SK-MEL-5 (cell line): ENCODE measurements at places on chromosomes 7 and 10.

- no peak for DNase-seq
Measured at GRCh38 chr10:16001581-16001980, 141.3 kb upstream of the MINDY3 start.

GRCh38 chr10:28046579-28046978 lies 47.7 kb upstream of the ODAD2 start:
- no peak for DNase-seq

DNA sequence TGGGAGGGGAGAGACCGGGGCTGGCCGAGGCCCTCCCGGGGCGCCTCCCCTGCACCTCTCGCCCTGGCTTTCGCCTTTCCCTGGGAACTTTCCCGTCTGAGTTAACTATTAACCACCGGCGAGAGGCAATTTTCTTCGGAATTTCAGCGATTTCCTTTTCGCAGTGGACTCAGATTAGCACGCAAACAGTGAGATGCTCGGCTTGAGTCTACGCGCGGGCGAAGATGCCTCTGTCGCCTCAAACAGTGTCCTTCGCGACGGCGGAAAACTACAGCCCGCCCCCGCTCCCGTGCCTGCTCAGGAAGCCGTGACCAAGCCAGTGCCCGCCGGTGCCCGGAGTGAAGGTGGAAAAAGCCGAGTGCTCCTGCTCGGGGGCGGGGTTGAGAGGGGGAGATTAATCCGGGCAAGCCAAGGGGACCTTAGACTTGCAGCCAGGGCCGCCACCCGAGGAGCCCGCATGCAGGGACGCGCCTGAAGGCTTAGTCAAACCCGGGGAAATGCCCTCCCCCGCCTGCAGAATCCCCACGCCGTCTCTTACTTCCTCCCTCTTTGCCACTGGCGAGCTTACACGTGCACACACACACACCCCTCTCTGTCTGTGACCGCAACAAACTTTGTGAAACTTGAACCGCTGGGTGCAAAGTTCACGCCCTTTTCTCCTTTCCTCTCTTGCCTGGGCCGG lies 14.5 kb upstream of the PAX2 start:
- no peak for DNase-seq

- DNase-seq, result no peak
Measured at GRCh38 chr10:119703903-119704508, 21.8 kb upstream of the INPP5F start.
